AG04450 (cell line): ENCODE measurements at places on chromosomes 16 and 17.

DNA sequence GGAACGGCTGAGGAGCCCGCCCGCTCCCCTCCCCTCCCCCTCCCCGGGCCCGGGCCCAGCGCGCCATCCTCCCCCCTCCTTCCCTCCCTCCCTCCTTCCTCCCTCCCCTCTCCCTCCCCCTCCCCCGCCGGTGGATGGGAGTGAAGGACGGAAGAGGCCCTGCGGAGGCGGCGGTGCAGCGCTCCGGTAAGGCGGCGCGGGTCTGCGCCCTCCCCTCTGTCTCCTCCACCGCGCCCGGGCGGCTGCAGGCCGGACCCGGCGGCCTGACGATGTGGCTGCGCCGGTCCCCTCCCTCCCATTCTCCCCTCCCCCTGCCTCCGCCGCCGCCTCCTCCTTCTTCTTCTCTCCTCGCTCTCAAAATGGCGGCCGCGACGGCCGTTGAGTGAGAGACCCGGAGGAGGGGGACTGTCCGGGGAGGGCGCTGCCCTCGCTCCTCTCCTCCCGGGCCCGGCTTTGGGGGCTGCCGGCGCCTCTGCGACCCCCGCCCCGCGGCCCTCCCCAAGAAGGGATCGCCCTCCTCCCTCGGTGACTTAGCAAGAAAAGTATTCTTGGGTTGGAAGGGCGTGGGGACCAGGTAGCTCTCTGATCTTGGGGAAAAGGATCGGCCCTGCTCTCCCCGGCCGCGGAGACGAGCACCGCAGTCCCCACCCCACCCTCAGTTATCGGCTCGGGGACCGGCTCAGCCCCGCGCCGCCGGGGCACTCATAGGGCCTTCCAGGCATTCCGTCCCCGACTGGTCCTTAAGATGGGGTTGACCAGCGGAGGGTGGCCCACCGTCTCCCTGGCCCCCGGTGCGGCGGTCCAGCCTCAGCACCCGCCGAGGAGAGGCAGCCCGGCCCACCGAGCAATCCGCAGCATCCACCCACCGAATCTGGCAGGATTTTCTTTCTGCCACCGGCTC lies 617 bp downstream of the PAFAH1B1 start:
- DNase-seq: peak; percentile 32

DNA sequence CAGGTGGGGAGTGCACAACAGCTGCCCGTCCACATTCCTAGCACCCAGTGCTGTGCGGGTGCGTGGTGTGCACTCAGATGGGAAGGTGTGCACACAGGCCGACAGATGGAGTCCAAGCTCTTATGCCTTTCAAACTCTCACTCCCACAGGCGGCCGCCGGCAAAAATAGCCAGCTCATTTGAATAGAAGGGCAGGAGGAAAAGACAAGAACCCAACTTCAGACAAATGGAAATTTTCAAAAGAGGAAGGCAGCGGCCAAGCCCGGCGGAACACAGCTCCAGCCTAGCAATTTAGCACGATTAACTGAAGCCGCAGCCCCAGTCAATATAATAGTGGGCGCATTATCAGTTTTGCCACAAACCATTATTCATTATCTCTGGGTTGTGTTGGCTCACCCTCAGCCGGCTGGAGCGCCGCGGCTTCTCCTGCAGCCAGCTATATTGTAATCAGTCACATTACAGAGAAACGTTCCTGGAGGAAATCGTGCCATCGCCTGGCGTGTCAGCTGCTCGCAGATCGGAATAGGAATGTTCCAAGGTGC lies 103.9 kb upstream of the SEC14L1 start:
- DNase-seq: no peak

DNA sequence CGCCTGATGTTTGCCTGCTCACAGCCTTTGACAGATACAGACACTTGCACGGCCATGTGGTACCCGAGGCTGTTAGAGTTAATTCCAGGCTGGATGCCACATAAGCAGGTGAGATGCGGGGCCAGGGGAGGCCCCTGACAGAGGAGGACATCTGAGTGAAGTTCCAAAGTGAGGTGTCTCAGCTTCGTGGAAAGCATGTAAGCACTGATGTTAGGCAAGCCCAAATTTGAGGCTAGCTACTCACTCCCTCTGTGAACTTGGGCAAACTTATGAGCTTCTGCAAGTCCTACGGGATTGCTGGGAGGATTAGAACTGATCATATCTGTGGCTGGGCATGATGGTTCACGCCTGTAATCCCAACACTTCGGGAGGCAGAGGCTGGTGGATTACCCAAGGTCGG lies 39.3 kb upstream of the MARCHF10 start:
- no peak for DNase-seq

GRCh38 chr17:41522301-41523224 lies 3.9 kb upstream of the KRT15 start:
- DNase-seq: no peak

GRCh38 chr17:17699491-17699890 lies 18.2 kb downstream of the RAI1 start:
- DNase-seq: no peak

DNA sequence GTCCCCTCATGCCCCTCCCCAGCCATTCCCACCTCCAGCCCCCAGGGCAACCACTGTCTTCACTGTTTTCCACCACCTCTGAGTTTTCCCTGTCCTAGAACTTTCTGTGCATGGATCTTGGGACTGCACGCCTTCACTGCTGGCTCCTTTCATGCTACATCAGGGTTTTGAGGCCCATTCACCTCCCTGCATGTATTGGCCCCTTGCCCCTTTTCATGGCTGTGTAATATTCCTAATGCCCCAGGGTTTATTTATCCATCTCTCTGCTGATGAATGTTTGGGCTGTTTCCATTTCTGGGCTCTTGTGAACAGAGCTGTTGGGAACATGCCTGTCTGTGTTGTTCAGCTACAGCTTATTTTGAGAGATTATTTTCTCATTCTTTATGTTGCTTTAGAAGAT lies 205.0 kb downstream of the RBFOX3 start:
- DNase-seq: no peak

DNA sequence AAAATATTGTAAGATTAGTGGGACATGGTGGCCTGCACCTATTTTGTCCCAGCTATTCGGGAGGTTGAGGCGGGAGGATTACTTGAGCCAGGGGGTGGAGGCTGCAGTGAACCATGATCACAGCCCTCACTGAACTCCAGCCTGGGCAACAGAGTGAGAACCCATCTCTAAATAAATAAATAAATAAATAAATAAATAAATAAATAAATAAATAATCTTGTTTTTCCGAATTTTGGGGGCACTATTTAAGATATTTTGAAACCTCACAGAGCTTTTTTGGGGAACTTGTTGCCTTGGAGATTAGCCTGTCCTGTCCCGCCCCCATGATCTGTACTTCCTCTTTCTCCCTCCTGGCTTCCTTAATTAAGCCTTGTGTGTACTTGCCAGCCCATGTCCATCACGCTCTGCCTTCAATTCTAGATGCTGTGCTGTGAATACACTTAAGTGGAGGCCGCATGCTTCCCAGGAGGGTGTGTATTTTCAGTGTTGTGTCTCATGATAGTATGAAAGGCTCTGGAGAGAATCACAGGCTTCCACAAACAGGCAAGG lies 4.4 kb downstream of the LGALS9 start:
- no peak for DNase-seq

DNA sequence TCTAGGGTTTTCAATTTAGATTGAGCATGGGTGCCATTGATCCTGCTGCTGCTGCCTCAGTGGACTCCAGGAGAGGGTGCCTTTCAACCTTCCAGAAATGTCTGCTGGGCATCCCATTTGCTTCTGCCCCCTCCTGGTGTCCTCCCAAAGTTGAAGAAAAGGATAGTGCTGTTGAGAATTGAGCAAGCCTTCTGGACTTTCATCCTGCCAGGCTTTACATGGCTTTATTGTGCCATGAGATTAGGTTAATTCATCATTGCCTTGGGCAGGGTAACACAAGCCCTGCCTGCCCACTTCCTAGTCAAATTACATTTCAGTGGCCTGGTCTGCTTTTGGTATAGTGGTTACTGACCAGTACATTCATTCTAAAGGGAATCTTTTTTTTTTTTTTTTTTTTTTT lies 17.9 kb upstream of the TANGO6 start:
- DNase-seq: no peak

GRCh38 chr17:74392848-74393247 lies 25.5 kb downstream of the GPR142 start:
- no peak for DNase-seq

DNA sequence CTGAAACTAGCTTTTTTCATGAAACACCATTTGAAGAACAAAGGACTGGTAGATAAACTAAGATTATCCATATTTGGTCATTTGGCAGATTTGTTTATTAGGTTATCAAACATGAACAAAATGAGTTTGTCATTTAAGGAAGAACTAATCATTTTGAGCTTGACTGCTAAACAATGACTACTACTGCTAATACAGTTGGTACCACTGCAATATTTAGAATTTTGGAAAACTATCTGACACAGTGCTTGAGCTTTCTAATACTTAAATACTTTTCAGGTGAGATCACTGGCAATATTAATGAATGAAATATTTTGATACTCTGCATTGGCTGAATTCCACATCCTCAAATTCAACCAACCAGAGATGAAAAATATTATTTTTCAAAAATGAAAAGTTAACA lies 47.2 kb downstream of the MED13 start:
- DNase-seq: no peak

DNA sequence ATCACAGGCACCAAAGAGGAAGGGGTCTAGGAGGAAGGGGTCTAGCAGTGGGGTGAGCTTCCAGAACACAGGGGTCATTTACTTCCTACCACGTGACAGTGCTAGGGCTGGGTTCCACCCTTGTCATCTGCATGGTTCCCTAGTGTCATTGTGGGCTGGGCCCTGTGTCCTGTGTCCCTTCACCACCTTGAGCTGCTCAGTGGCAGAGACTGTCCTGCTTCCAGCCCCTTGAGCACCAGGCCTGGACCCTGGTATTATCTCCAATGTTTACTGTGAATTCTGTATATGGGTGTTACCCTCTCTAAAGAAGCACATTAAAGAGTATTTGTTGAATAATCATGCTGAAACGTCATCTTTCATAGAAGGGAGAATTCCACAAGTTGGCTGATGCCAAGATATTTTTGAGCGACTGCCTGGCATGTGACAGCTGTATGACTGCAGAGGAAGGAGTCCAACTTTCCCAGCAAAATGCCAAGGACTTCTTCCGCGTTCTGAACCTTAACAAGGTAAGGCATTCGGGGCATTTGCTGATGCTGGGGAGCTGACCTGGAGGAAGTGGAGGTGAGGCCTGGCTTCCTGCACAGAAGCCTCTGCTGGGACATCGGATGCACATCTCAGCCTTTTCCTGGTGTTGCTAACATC lies 5.5 kb downstream of the NARF start:
- DNase-seq: no peak

DNA sequence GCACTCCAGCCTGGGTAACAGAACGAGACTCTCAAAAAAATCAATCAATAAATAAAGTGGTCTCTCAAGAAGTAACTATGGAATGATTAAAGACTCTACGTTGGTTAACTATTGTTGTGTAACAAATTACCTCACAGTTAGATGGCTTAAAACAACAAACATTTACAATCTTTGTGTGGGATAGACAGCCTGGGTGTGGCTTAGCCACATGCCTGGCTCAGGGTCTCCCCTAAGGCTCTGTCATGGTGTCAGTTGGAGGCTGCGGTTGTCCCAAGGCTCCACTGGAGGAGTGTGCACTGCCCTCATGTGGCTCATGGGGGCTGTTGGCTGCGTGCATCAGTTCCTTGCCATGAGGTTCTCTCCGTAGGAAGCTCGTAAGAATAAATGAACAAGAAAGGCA lies 294.5 kb downstream of the SNX29 start:
- no peak for DNase-seq

DNA sequence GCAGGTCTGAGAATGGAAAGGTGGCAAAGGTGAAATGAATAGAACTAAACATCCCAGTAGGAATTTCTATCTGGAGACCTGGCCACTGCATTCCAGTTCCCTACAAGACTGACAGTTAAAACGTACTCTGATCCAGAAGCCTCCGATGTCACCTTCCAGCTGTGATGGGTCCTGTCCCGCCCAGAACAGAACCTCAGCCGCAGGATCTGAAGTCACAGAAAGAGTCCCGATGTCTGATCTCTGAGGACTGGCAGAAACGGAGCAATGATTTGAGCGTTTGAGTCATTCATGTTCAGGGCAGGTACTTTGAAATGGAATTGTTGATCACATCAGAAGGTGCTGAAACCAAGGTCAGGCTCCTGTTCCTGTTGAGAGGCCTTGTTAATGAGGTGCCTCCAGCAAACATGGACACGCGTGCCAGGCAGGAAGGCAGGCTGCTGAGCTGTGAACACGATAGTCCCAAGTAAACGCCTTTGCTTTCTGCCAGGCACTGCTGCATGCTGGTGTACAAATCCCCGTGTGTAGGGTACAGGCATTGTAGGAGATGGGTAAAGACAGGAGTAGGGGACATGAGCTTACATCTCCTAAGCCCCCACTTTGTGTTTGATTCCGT lies 61.4 kb downstream of the VAT1L start:
- DNase-seq: no peak

DNA sequence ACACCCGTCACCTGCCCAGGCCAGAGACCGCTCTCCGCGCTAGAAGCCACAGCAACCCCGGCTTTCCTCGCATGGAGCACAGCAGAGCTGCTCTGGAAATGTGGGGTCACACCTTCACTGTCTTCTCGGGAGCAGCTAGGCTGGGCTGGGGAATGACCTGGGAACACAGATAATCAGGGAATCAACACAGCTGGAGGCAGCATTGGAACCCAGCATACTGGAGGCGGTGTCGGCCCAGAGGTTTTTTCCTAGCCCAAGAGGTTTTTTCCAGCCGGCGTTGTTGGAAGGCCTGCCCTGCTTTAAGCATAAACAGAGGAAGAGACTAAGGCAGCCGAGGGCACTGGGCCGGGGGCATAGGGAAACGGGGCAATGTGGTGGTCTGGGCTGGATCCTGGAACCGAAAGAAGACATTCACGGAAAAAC lies 791 bp upstream of the PLD6 start:
- DNase-seq: no peak

DNA sequence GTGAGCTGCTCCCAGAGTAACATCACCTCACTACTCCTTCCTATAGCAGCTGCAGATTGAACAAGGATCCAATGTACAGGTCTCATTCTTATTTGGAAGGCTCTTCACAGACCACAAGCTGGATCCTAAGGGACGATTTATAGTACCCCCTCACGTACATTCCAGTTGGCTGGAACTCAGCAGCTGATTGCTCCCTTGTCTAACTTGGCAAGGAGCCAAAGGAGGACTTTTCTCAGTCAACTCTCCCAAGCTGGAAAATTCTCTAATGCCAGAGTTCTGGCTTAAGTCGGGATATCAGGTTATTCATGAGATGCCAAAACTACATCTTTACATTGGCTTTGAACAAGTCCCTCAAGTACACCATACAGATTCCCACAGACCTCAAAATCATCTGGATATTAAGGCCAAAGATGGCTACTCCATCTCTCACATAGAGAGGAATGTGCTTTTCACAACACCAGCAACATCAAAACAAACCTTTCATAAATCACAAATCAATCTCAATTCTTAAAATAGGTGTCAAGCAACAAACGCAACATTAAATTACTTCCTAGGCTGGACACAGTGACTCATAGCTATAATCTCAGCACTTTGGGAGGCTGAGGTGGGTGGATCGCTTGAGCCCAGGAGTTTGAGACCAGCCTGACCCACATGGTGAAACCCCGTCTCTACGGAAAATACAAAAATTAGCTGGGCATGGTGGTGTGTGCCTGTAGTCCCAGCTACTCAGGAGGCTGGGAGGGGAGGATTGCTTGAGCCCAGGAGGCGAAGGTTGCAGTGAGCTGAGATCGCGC lies 39.3 kb downstream of the SMG6 start:
- DNase-seq: no peak
